Vagina (tissue), 2 donors: ENCODE measurements at places on chromosomes 2 and 18.

GRCh38 chr2:141513853-141514252 lies 617.0 kb downstream of the LRP1B start:
- no peak for DNase-seq

DNA sequence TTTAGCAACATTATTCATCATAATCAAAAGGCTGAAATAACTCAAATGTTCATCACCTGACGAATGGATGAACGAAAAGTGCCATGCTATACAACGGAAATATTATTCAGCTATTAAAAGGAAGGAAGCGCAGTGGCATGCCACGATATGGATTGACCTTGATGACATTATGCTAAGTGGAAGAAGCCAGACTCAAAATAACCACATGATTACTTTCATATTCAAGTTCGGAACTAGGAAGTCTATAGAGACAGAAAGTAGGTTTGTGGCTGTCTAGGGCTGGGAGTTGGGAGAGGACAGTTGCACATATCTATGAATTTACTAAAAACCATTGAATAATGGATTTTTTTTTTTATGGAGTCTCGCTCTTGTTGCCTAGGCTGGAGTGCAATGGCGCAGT lies 13.4 kb upstream of the PDIA6 start:
- DNase-seq: no peak

DNA sequence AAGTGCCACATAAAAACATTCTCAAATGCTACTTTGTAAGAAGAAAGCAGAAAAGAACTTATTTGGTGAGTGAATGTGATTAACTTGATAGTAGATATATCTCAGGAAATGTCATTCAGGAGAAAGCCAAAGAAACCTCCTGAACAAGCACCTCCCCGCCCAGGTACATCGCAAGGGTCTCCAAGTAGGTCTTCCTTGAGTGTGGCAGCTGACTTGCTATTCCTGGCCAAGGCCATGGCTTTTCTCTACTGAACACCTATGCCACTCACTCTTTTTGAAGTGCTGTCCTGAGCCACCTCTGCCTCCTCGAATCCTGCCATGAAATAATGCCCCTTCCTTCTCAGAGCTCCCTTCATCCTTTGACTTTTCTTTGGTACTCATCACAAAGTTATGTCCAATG lies 54.0 kb downstream of the NDUFA10 start:
- DNase-seq: no peak

DNA sequence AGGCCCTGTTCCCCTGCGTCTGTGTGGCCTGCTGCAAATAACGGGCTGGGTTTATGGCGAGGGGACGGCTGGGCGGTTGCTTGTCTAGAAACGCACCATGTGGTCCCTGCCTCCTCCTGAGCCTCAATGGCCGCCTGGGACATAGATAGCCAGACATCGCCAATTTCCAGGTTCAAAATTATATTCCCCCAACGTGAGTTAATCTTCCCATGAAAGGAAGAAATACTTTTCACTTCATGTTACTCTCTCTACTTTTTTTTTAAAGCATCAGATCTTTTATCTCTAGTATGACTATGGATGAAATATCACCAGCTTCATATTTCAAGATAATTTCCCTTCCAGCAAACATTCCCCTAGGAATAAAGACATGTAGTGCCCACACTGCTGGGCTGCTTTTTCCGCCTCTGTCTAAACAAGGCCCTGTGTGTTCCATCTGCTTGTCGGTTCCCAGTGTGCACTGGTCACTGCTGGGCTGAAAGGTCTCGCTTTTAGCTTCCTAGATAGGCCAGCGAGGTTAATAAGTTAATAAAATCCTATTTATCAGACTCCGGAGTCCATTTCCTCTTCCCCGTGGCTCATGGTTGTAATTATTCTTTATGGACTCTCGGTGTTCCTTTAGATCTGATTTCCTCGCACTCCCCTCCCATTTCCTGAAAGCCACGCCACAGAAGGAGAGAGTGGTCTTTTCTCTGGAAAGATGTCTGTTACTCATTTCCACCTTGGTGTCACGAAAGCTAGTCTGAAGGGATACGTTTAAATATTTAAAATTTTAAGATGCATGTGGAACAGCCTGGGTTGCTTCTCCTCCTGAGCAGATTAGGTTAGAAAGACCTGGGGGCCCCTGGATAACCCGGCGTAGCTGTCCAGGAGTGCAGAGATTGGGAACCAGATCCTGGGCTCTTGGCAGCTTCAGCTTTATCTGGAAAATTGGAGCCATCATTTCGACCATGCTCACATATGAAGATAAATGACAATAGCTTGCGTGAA lies 196.6 kb upstream of the COPS8 start:
- no peak for DNase-seq

DNA sequence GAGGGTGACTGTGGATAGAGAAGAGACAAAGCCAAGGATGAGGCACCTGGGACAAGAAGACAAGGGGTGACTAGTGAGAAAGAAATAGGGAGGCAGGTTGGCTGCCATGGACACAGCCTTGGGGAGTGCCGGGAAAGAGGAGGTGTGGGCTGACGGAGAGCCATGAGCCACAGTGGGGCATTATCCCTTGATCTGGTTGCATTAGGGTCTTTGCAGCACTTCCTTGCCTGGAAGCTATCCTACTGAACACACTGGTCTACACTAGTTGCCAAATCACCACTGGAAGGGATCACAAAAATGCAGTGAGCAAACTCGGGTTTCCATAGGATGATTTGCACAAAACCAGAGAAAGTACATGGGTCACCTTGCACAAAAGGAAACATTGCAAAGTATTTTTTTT lies 27.7 kb upstream of the ASB18 start:
- DNase-seq: peak; percentile 62

- no peak for DNase-seq
Measured at GRCh38 chr2:225122583-225123486, 80.6 kb upstream of the DOCK10 start.
